Occipital lobe (tissue), 3 donors: ENCODE measurements at places on chromosomes 3 and 15. TPM values are rescaled to one million over a fixed set of nuclear protein-coding genes. Genes with fewer than 3 reads are reported as not detected.

The EXD1 gene
- 0.78 TPM for total RNA-seq

The SIDT1 gene
- total RNA-seq: 6.2 TPM

The EIF4E3 gene
- 20.9 TPM for total RNA-seq

DNA sequence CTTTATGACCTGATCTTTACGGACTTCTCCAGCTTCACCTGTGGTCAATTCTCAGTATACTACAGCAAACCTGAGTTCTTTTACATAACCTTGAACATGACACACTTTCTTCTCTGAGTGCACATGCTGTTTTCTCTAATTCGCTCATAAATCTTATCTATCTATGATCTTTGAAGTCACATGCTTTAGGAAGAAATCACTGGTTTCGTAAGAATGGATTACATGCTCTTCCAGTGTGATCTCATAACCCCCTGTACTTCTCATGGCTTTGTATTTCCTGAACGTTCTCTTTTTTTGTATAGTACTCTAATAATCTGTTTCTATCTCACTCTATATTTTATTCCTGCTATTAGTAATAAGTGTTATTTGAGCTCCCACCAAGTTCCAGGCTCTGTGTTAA, 1165.2 kb downstream of the TBL1XR1 start:
- DNase-seq: no peak

DNA sequence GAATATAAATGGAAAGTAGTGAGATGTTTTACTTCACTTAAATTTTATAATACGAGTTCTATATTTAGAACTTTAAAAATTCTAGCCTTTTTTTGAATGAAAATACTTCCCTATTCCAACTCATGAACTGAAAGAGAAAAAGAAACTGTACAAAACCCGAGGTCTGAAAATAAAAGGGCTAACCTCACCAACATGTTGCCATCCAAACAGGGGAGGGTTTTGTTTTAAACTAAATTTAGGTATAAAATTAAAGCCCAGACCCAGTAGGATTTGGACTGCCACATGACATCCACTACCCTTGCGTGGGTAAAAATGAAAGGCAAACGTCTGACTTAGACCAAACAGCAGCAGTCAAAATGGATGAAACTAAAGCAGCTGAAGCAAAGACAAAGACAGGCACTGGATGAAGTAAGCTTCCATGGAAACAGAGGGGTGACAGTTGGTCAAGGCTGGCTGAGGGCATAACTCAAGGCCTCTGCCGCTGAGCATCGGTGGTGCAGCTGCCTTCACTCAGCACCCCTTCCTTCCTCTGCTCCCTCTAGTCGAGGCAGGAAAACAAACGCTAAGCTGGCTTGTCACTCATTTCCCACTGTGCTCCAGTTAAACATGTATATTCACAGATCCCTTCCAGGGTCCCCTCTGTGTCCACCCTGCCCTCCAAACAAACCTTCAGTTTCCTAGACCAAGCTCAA, 58.1 kb downstream of the TM4SF4 start:
- no peak for DNase-seq
